ENCODE measurements at places on chromosomes 13 and 19.

- DNase-seq, result no peak
These were observed 7.9 kb downstream of the AXL start for GRCh38 chr19:41226874-41227390.

- no peak for DNase-seq
These were observed 85.8 kb downstream of the ZC3H13 start for GRCh38 chr13:45966715-45967114.

DNA sequence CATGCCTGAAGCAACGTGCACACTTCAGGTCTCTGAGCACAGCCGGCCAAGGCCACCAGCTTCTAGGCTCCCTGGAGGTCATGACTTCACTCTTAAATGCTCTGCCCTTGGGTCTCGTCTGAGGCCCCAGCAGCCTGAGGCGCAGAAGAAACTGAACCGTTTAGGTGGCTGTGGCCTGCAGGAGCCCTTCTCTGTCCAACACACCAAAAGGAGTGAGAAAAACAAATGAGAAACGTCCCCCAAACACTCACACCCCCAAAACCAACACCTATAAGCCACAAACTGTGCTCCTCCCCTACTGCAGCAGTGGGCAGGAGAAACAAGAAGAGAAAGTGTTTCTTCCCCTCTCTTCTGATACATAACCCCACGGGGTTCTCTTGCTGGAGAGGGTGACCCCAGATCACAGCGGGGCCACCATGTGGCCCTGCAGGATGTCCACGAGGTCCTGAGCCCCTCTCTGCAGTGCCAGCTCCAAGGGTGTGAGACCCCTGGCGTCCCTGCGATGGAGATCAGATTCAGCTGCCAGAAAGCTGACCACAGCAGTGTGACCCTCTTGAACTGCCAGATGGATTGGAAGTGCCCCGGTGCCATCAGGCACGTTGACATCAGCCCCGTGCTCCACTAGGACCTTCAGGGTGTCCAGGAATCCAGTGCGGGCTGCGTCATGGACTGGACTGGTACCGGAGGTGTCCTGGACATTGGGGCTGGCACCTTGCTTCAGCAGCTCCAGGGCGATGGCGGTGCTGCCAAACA is 1.0 kb upstream of the KRI1 start:
- no peak for DNase-seq

DNA sequence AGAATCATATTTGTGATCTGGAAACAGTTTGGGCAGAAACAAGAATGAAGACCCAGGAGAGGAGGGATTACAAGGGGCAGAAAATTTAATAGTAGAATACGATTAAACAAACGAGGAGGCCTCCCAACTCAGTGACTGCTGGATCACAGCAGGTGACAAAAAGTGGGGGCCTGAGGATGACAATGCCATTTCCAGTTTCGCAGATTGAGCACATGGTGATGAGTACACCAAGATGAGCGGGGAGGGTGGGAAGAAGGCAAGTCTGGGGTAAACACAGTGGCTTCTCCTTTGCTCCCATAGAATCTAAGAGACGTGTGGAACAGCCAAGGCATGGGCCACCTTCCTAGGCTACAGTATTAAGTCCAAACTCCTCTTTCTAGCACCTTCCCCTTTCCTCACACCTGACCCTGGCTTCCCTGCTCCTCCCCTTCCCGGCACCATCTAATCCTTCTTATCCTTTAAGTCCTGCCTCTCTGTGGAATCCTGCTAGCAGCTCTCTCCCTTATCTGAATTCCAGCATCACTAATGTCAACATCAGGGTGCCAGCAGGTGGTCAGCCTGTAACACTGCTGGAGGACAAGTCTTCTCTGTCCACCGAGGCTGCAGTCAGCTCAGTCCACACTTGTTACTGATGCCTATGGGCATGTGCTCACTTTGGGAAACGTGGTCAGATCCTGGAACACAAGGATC is 13.5 kb downstream of the ATP7B start:
- DNase-seq, result no peak

GRCh38 chr19:7602935-7603497 is 7.4 kb downstream of the CAMSAP3 start:
- DNase-seq, result no peak

- DNase-seq, result no peak
These were observed 274.9 kb downstream of the KCNRG start for GRCh38 chr13:50290186-50290585.

Data from foreskin fibroblast (primary cell).